Right atrium auricular region (tissue), 2 donors: ENCODE measurements at places on chromosomes 3 and 15.

DNA sequence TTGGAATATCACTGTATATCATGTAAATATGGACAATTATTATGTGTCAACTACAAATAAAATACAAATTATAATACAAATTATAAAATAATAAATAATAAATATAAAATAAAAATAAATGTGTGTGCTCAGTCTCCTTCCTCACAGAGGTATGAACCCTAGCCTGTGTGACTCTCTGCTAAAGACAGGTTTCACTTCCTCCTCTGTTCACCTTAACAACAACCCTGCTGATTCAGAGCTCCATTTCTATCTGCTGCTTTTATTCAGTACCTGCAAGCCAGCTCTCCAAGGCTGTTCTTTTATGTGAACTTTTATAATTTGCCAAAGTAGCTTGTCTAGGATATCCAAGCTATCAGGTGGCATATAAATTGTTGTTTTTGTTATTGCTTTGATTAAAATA, 610.7 kb upstream of the GRM7 start:
- no peak for DNase-seq

- no peak for DNase-seq
Observed at GRCh38 chr3:173622166-173622565, 224.6 kb downstream of the NLGN1 start.

DNA sequence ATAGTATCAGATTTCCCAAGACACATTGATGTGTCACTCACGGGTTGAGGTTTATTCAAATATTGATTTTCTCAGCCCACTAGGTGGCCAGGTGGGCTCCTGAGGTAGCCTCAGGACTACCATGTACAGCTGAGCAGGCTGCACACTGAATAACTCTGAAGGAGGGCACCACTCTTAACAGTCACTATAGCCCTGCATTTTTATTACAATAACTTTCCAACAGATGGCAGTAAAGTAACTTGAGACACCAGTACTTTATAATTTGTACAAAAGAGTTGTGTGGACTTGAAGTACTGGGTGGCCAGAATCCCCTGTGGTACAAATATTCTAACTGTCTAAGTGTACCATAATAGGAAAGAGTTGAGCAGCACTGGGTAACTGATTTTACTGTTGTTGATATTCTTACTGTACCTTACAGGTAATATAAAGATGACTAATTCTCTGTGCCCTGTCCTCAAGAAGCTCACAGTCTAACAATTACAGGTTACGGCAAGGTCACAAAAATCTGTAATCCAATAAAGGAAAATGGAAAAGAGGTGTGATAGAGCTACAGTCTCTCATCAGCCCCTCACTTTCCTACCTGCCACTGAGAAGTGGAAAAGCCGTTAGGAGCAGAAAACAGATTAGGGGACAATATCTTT, 76.0 kb downstream of the ETFA start:
- DNase-seq: no peak

DNA sequence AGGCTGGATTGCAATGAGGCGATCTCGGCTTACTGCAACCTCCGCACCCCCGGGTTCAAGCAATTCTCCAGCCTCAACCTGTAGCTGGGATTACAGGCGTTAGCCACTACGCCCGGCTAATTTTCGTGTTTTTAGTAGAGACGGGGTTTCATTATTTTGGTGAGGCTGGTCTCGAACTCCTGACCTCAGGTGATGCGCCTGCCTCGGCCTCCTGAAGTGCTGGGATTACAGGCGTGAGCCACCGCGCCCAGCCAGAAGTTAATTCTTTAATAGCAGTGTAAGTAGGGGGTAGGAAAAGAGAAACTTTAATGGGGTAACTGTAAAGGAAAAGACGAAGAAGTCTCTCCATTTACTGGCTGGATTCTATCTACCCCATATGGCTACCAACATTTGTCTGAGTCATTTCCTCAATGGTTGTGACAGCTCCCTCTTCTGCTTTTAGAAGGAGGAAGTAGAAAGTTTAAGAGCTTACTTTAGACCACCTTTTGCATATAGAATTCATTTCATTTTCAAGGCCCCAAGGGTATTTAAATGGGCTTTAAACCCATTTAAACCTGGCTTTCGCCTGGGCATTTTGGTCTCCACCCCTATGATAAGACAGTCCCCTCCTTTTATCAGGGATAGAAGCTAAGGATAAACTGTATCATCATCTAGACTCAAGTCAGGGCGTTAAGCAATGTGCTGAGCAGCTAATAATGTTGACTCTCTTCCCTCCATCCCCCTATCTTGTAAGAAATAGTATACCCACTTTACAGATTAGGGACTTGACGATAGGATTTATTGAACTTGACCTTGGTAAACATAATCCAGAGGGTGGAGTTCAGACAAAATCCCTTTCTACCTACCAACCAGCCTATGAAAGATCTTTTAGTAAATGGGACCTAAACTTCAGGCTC, 1.1 kb upstream of the CDV3 start:
- DNase-seq: peak; percentile 54

GRCh38 chr15:80945605-80946004, 44.0 kb downstream of the MESD start:
- no peak for DNase-seq

GRCh38 chr15:69546182-69546581, 93.6 kb downstream of the RPLP1 start:
- DNase-seq: no peak

GRCh38 chr3:181327349-181327748, 337.8 kb upstream of the DNAJC19 start:
- no peak for DNase-seq

GRCh38 chr3:151856641-151857040, 16.8 kb upstream of the SUCNR1 start:
- DNase-seq: no peak

DNA sequence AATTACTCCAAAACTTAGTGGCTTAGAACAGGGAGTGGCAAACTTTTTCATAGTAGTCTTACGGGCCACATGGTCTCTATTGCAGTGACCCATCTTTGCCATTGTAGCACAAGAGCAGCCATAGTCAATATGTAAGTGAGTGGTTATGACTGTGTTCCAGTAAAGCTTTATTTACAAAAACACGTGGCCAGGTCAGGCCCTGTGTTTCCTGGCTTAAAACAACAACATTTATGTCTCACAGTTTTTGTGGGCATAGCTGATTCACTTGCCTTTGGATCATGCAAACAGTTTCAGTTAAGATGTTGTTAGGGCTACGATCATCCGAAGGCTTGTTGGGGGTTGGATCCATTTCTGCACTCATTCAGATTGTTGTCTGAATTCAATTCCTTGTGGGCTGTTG, 103.8 kb downstream of the CHCHD6 start:
- no peak for DNase-seq

- DNase-seq: no peak
Observed at GRCh38 chr3:67037615-67038014, 39.5 kb downstream of the KBTBD8 start.

- DNase-seq: peak; percentile 54
Observed at GRCh38 chr15:25177955-25178801, 223.4 kb downstream of the SNRPN start.

GRCh38 chr3:184761075-184761841, 49.4 kb upstream of the MAGEF1 start:
- no peak for DNase-seq

- peak; percentile 28 for DNase-seq
Observed at GRCh38 chr15:66494262-66494661, 3.3 kb downstream of the SNAPC5 start.

GRCh38 chr3:37396731-37397130, 222.3 kb upstream of the LRRFIP2 start:
- no peak for DNase-seq

DNA sequence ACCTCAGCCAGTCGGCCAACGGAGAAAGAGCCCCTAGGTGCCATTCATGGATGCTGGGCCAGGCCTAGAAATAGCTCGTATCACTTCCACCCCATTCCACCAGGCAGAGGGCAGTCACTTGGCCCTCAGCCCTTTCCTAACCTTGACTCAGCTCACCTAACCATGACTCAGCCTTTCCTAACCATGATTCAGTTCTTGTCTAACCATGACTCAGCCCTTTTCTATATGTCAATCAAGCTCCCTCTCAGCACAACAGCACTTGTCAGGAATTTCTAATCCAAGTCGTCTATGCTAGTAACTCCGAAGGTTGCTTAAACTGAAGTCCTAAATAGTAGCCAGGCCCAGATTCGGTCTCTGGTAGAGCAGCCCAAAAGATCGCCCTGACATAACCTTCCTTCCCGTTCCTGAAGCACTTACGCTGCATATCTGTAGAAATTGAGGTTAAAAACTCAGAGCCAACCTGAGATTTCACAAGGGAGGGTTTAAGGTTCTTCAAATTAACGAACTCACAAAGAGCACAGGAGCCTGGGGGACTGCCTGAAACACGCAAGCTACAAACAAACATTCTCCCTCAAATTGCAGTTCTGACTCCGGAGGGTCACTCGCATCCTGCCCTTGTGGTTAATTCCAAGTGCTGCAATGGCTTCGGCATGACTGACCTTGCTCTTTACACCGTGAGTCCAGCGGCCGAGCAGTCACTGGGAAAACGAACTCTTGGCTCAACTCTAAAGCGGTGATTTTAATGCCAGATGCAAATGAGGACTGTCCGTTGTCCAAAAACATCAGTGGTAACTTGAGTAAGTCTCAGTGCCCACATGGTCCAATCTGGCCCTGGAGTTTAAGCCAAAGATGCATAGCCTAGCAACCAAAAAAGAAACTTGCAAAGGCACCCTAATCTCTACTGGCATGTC, 99.9 kb downstream of the ADAMTS17 start:
- no peak for DNase-seq

DNA sequence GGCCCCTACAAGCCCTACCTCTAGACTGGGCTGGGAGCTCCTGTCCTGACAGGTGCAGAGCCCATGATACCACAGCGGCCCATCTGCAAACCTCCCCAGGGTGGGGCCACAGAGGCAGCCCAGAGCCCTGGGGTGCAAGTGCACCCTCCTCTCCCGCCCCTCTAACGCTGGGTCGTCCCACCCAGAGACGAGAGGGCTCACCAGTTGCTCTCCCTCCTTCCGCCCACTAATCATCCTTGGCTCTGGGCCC, 742 bp downstream of the TNK2 start:
- no peak for DNase-seq

- DNase-seq: no peak
Observed at GRCh38 chr3:81095956-81096355, 665.5 kb downstream of the GBE1 start.

DNA sequence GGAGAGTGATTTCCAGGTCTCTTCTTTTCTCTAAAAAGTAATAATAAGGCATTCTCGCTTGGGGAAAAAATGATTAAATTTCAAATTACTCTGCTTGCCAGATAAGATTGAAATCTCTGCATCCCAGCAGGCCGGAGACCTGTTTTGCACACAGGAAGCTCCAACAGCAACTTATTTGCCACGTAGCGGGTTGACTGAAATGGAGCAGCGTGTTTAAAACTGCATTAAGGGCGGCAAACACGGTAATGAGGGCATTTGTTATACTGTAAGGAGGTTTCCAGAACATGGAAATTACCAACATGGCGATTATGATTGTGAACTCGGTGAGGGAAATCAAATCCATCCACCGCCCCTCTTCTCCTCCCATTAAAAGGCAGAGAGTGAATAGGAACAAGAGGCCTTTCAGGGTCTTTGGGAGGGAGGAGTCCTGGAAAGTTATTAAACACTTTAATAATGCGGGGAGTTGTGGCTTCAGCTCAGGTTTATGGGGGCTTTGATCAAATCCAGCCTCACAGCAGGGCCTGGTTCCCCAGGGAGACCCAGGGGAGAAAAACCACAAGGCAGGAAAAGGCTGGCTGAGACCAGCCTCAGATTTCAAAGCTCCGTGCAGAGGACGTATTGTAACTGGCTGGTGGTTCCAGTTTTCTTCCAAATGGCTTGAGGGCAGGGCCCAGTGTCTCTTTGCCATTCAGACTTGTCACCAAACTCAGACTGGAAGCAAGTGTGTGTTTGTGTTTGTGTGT, 242.3 kb downstream of the TLE3 start:
- no peak for DNase-seq

DNA sequence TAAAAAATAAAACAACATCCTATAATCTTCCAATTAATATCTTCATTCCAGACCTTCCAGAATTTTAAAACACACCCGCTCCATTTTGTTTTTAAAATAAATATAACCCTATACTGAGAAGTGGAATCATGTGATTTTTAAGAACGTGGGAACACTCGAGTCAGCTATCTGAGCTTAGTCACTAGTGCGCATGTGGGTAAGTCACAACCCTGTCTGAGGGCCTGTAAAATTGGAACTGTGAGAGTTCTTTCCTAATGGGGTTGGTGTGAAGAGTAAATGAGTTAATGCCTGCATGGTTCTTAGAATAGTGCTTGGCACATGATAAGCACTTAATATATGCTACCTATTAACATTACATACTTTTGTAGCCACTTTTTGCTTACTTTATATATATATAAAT, 19.9 kb upstream of the POLR2M start:
- DNase-seq: no peak

GRCh38 chr3:180246688-180247195, 210.0 kb upstream of the PEX5L start:
- no peak for DNase-seq

DNA sequence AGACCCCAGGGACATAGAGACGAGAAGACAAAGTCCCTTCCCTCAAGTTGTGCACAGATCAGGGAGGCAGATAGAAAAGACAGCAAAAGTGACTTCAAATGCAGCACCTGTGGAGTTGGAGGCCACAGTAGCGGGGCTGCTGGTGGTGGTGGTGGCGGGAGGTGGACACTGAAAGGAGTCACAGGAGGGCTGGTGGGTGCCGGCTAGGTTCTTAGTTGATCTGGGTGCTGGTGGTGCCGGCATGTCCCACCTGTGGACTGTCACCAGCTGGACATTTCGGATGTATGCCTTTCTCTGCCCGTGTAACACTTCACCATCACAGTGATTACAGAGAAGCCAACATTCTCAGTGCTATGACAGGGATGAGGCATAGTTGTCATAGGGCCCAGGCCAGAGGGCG, 49.2 kb upstream of the MTMR10 start:
- no peak for DNase-seq

GRCh38 chr15:65829130-65829764, 37.2 kb upstream of the DENND4A start:
- no peak for DNase-seq

DNA sequence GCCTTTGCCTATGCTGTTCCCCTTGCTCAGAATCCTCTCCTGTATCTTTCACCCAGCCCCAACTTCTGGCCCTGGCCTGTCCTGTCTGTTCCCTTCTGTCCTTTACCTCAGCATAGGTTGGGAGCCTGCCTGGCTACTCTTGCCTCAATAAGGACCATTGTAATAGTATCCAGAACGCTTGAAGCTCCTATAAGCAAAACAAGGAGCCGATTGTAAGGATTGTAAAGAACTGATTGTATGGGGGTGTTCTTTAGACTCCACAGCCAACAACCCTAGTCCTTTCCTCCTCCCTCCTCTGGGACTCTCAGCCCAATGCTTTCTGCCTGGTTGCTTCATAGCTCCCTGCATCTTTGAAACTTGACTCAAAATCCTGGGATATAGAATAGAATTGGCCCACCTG, 18.7 kb upstream of the RAD54L2 start:
- no peak for DNase-seq

- DNase-seq: no peak
Observed at GRCh38 chr15:90872486-90873184, 4.2 kb downstream of the FURIN start.

DNA sequence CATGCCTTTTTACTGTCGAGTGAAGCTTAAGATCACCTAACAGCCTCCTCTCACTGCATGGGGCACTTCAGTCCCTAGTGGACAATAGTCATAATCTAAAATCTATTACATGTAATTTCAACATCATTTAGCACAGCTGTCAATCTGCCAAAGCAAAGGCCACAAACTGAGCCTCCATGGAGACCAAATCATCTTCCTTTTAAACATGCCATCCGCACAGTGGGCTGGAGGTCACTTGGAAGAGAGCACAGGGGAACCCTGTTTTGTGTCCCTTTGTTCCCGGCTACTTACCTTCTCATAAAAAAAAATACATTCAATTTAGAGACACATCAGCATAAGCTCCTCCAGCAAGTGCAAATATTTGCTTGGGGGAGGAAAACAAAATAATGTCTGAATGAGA, 167.3 kb downstream of the SQOR start:
- DNase-seq: no peak
